ENCODE measurements at places on chromosomes 3 and 15. TPM values are rescaled to one million over a fixed set of nuclear protein-coding genes. Genes with fewer than 3 reads are reported as not detected.

DNA sequence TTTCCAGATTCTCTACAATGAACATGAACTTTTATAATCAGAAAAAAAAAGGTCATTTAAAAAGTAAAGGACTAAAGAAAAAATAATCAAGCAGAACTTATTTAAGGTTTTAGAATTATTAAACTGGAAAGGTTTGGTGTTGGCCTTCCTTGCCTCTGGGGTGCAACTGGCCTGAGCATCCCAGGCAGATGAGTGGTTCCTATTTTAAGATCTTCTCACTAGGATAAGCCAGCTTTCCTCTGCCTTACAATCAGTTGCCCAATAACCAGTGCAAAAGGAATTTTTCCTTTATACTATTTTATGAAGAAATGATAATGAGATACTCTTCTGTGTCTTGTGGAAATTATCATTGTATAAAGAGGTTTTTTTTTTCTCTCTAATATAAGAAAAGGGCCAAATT lies 56.6 kb downstream of the SEC22A start:
- DNase-seq = no peak

GRCh38 chr3:126184465-126185000 lies 4.1 kb upstream of the ALDH1L1 start:
- no peak for DNase-seq

DNA sequence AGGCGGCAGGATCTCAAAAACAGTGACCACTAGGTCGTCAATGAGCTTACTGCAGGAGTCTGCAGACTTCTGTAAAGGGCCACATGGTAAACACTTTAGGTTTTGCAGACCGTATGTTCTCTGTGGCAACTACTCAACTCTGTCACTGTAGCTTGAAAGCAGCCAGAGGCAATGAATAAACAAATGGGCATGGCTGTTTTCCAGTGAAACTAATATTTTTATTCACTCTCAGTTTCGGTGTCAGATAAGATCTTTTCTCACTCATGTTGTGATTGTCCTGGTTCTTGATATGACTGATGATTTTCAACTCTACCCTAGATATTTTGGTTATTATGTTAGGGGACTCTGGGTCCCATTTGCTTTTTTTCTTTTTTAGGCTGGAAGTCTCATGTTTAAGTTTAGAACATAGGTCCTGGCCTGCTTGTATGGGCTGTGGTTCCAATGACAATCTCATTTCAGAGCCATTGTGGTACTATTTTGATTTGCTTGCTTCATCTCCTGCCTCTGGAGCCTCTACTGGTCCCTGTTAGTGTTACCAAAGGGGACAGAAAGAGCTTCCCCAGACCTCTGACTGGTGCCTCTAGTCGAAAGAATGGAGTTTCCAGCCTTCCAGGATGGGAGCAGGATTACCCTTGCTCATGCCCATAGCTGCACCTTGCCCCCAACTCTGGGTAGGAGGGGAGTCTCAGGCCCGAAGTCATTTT lies 222.0 kb downstream of the STT3B start:
- no peak for DNase-seq

DNA sequence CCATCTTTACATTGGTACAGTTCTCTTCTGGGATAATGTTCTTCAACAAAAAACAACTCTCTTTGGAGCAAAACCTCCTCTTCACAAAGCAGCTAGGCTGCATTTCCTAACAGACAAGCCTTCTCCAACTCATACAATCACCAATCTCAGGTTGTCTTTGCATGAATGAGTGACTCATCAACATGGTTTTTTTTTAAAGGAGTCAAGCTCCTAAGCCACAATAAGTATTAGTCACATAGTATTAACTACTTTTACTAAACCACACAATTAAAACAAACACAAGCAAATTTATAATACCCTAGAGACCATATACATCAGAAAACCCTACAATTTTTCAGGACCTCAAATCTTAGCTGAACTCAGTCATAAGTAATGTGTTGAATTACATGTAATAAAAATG lies 137.4 kb downstream of the TBC1D5 start:
- no peak for DNase-seq

MESP1 gene
- total RNA-seq = 1.1 TPM

DAG1 gene
- 15.4 TPM for total RNA-seq

FGD5 gene
- total RNA-seq = 0.17 TPM

EPB42 gene
- total RNA-seq = not detected

ATOSA gene
- 39.5 TPM for total RNA-seq

Data from activated CD4-positive, alpha-beta T cell treated with anti-CD3 and anti-CD28 coated beads, Interleukin-2, amount 10 ng/mL, durations not matched to agents 7 days and 5 days (primary cell).